ENCODE measurements at places on chromosomes 11 and 22. TPM values are rescaled to one million over a fixed set of nuclear protein-coding genes. Genes with fewer than 3 reads are reported as not detected.

Gene SLC22A25
- not detected for polyA plus RNA-seq

DNA sequence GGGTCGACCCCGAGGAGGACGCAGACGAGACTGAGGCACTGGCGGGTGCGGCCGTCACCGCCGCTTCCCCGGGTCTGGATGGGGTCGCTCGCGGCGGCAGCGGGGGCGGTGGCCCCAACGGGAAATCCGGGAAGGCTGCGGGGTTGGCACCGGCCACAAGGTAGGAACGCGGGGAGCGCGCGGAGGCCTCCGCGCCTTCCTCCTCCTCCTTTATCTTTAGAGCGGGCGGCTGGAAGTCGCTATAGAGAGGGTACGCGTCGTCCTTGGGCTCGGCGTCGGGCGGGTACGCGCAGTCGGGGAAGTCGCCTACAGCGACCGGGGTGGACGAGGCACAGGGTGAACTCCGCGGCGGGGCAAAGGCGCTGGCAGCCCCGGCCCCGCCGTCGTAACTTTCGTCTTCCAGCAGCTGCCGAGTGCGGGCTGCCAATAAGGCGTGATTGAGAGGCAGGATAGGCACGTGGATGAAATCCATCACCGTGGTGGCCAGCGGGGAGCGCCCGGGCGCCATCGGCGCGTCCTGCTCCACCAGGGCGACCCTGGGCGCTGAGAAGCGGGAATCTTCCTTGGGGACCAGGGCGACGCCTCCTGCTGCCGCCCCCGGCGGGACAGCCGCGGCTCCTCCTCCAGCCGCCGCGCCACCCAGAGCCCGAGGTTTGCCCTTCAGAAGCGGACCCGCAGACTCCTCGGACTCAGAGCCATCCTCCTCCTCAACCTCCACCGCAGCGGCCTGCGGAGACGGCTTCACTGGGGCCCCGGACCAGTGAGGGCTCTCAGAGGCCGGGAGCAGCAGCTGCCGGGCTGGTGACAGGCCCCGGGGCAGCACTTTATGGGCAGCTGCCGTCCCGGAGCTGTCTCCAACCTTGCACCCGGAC, 1.7 kb downstream of the PGR start:
- H3K4me3 ChIP-seq, result no peak overlapping the region
- no peak overlapping the region for H3K27ac ChIP-seq
- H3K27me3 ChIP-seq, result peaks cover 34% of the 10 kb centered on the region
- H3K36me3 ChIP-seq, result no peaks in the 10 kb centered on the region

Gene OR52I1
- not detected for polyA plus RNA-seq

Gene MPEG1
- not detected for polyA plus RNA-seq

Gene GGTLC2
- polyA plus RNA-seq, result not detected

Measured in SK-N-SH (cell line).